Stimulated activated CD8-positive, alpha-beta memory T cell treated with anti-CD3 and anti-CD28 coated beads, Interleukin-4, amount 100 ng/mL, for 4 hours (primary cell): ENCODE measurements at places on chromosomes 16 and 17.

GRCh38 chr16:49312389-49312985 lies 30.8 kb upstream of the CBLN1 start:
- DNase-seq = no peak

DNA sequence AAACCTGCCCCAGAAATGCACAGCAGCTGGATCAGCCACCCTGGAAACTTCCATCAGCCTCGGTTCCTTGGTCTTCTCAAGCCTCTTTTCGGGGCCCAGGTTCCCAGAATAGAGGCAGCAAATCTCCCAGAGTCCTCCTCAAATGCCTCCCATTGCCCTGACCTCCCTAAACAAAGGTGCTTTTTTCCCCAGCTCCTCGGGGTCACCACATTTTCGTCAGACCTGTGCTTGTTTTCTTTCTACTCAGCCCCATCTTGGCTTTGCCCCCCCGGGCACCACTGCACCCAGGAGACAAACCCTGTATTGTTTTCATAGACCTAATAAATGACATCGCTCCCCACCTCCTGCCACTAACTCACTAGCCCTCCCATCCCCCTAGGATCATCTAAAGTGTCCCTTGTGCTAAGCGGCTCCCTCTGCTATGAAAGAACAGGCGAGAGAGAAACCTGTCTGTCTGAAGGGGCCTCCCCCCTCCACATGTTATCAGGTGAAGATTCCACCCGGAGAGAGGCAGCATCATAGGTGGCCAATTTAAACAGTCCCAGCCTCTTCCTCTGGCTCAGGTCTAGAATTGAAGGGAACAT lies 451.1 kb downstream of the SOX9 start:
- no peak for DNase-seq

GRCh38 chr16:340370-341091 lies 12.0 kb downstream of the AXIN1 start:
- DNase-seq = no peak

- DNase-seq = no peak
Measured at GRCh38 chr17:72531729-72532128, 410.9 kb downstream of the SOX9 start.

GRCh38 chr16:19188406-19188805 lies 20.4 kb downstream of the SYT17 start:
- DNase-seq = no peak

DNA sequence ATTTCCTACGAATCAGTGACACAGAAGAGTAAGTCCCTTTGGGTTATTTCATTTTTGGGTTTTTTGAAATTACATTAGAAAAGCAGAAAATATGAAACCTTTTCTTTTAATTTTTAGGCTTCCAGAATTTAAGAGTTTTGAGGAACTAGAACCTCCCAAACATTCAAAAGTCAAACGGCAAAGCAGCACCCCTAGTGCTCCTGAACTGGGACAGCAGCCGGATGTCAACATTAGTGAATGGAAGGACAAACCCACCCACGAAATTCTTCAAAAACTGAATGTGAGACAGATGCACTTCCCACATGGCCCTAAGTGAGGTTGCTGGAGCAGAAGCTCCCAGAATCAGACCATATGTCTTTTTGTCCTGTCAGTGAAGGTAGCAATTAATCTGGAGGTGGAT lies 199.4 kb downstream of the PHKB start:
- no peak for DNase-seq

DNA sequence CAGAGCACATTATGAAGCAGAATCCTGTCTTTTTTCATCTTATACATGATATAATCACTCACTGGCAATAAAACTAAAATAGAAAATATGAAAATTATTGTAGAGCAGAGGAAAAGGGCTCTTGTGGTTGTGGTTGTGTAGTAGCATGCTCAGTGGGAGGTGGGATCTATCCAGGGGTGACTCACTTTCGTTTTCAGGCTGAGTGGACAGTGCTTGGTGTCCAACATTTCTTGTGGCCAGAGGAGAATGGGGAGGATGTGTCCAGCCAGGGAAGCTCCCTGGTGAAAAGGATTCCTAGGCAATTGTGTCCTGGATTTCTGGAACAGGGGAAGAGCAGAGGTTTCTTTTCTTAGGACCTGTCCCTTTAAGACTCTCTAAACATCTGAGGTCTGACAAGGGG lies 31.9 kb upstream of the CPHXL start:
- no peak for DNase-seq

DNA sequence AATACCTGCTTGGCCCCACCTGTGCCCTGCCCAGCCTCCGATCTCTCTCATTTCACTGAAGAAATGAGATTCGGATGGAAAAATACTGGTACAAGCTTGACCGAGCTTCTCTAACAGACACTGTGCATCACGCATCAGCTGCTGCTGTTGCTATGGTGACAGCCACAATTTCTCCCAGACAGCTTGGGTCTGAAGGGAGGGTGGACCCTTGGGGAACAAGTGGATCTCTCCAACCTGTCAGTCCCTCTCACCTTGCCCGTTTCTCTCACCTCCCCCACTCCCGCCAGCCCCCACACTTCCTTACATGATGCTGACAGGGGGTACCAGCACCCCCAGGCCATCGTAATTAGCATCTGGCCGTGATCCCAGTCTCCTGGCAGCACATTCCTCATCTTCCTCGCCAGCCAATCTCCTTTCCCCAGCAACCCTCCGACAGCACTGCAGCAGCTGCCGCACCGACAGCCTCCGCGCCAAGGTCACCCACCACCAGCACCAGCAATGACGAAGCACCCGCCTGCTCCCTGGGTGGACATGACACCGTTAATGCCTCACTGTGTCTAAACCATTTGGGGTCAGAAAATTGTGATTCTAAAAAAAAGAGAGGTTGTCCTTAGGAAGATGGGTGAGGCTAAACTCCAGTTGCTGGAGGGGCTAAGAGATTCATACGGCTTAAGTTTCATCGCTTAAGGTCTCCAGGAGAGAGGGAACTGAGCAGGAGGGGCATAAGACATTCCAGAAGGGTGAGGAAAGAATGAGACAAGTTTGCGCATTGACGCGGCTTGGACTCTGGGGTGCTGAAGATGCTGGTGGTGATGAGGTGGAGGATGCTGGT lies 58.6 kb upstream of the TNRC6A start:
- DNase-seq = no peak

- no peak for DNase-seq
Measured at GRCh38 chr17:45580924-45581323, 90.4 kb upstream of the PLEKHM1 start.

DNA sequence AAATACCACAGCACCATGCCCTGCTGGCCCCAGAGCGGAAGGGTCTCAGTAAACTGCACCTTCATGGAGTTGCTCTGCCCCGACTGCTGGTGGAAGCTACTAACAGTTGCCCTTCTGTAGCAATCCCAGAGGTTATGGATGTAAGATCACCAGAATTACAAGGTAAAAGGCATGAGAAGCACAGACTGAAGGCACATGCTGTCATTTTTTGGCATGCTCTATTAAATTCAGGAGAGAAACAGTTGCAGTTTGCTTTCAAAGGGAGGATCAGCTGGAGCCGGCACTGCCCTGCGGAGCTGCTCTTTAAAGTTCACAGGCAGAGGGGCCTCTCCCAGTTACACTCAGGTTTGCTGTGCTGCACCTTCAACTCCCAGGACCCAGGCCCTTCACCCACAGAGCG lies 19.2 kb downstream of the NPRL3 start:
- no peak for DNase-seq

- DNase-seq = no peak
Measured at GRCh38 chr17:48293319-48294019, 136.5 kb downstream of the SKAP1 start.

DNA sequence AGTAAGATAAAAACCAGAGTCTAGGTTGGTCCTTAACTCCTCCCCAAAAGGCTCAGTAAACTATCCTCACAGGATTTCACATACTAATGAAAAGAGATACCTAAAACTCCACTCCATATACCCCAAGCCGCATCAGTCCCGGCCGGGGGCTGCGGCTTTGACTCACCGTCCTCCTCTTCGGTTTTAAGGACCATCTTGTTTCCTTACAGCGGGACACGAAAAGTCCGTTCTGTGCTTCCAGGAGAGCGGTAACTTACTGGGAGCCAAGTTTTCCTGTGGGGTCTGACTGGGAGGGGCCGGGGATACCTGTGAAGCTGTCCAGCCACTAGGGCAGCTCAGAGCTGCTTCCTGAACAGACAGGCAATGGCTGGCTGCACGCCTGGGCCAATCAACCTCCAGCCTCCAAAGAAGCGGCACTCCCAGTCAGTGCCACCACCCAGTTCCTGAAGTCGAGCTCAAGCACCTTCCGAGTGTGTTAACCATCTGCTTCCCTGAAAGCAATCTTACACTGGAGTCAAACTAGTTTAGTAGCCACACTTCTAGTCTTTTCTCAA lies 45.5 kb downstream of the CYTH1 start:
- DNase-seq = peak; percentile 19

DNA sequence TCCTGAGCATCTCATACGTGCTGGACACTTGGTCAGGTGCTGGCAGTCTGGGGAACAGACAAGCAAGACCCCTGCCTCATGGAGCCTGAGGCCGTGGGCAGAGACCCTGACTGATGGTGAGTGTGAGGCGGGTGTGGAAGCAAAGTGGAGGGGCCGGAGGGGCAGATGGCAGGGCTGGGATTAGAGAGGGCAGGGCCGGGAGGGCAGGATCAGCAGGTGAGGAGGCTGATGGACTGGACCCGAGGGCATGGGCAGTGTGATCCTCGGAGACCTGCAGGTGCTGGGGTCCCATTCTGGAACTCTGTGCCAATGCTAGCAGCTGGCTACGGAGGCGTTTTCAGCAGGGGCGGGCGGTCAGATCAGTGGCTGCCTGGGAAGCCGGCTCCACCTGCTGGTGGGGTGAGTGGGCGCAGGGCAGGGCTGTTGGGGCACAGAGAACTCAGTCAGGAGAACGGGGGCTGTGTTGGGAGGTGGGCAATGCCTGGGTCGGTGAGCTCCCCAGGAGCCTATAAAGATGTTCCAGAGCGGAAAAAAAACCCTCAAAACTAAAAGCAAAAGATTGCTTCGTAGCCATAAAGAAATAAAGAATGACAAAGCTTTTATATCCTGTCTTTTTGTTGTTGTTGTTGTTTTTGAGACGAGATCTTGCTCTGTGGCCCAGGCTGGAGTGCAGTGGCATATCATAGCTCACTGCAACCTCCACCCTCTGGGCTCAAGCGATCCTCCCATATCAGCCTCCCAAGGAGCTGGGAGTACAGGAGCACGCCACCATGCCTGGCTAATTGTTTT lies 8.9 kb upstream of the C16orf74 start:
- no peak for DNase-seq

DNA sequence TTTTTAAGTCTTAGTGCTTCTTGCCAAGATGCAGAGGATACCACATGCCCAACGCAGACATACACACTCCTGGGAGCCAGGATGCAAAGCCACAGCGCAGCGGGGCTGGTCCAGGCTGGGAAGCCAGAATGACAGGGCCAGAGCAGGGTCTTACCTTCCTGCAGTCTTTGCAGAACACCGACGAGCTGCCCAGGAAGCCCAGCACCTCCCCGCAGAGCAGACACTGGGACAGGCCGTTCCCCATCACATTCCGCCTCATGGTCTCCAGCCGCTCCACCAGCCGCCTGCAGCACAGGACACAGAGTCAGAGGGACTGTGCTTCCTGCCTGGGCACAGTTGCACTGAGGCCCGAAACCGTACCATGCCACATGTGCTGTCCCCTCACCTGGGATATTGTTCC lies 33.3 kb downstream of the RPH3AL start:
- no peak for DNase-seq

GRCh38 chr16:88677721-88678120 lies 8.6 kb downstream of the SNAI3 start:
- DNase-seq = no peak

DNA sequence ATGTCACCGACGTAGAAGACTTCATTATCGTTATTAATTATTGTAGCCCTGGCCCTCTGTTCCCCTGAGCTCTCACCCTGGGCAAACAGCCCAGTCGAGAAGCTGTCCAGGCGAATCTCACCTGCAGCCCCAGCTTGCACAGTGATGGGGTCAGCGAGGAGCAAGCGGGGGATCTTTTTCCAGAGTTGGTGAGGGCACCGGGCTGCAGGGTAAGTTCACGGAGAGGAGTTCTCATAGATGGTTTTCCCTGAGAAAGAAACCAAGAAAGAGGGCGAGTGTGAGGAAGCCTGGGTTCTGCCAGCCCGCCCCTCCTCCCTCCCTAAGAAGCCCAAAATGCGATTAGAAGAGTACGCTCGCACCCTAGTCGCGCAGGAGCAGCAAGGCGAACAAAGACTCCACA lies 436 bp downstream of the SPAG5 start:
- no peak for DNase-seq

DNA sequence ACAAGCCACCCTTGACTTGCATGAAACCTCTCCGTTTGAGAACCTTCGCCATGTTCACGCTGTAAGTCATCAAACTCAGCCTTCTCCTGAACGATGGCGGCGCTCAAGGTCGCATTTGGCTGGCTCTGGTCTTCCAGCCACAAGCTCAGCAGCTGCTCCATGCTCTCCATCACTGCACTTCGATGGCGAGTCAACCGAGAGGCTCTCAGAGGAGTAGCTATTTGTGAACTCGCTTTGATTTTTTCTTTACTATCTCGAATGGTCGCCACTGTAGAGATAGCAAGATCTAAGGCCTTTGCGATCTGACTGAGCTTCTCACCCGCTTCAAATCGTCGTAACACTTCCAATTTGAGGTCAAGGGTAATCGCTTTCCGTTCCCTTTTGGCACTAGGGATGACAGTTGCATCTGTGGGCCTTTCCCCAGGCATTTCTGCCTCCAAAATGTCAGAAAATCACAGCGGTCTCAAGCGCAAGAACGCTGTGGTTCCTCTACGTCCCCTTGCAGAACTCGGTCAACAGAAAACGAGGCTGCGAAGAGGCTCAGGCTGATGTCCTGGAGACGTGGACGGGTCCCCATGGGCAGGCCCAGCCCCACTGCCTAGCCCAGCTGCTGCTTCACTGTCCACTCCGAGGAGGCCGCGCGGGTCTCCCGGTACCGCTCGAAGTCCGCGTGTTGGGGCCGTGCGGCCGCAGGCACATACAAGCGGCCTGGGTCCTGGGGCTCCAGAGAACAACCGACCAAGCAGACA lies 23.1 kb downstream of the DEF8 start:
- no peak for DNase-seq

GRCh38 chr16:66372078-66372897 lies 5.8 kb downstream of the CDH5 start:
- no peak for DNase-seq

DNA sequence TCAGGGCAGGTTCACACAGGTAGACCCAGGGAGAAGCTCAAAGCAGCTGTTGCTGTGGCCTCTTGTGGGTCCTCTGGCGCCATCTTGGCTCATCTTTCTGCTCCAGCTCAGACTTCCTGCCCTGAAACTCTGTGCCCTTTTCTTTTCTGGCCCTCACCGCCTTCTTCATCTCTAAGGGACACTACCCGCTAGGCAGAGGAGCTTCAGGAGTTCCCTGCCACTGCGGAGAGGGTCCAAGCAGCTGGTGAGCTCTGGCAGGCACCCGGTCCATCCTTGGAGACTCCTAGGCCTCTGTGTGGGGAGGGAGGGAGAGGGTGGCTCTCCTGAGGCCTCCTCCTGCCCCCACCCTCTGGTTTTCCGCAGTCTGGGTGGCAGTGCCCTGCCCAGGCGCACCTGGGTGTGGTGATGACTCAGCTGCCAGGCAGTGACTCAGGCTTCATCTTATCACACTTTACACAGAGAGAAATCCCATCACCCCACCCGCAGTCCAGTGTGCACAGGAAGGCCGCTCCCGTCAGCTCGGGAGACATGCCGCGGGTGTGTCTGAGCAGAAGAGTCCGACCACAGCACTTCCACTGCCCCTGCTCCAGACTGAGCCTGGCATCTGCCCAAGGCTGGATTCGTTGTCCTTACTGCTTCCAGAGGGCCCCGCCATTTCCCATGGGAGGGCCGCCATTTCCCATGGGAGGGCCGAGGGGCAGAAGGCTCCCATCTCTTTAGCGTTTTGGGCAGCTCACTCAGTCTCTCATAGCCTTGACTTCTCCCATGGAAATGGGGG lies 7.3 kb downstream of the NT5C start:
- DNase-seq = peak; percentile 40
